ENCODE measurements at places on chromosomes 16 and 17.

DNA sequence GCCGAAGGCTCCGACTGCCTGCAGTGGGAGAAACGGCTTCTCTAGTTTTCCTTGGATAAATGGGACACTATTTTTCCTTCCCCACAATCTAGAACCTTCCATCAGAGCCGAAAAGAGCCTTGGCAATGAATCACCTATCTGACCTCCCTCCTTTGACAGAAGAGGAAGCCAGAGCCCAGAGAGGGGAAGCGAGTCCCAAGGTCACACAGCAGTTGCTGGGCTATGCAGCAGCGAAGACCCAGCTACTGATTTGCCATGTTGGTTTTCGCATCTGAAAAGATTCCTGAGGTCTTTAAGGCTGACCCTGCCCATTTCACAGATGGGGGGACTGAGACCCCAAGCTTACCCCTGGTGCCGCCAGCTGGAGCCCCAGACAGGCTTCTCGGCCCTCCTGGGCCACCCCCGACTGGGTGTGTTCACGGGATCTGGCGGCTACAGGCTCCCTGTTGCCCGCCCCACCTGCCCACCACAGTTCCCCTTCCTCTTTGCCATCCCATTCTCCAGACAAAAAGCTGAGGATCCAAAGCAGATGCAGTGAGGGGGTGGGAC lies 45.9 kb downstream of the RAI1 start:
- no peak for DNase-seq

- no peak for DNase-seq
Measured at GRCh38 chr17:12478311-12478710, 187.4 kb upstream of the MYOCD start.

DNA sequence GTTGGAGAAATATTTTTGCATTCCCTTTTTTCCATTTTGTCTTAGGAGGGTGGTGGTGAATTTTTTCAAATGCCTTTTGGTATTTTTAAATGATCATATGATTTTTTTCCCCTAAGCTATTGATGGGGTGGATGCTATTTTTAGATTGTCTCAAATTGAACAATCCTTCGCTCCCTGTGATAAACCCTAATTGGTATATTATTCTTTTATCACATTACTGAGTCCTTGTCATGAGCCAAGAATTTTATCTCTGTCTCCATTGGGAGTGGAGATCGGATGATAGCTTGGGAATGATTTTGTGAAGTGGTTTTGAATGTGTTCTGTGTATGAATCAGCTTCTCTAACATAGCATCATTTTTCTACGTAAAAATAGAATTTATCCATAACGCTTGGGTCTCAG lies 15.4 kb downstream of the NECAB2 start:
- DNase-seq, result no peak

GRCh38 chr16:49282690-49283375 lies 1.2 kb upstream of the CBLN1 start:
- peak; percentile 31 for DNase-seq

- no peak for DNase-seq
Measured at GRCh38 chr16:89643769-89644300, 13.7 kb downstream of the CHMP1A start.

DNA sequence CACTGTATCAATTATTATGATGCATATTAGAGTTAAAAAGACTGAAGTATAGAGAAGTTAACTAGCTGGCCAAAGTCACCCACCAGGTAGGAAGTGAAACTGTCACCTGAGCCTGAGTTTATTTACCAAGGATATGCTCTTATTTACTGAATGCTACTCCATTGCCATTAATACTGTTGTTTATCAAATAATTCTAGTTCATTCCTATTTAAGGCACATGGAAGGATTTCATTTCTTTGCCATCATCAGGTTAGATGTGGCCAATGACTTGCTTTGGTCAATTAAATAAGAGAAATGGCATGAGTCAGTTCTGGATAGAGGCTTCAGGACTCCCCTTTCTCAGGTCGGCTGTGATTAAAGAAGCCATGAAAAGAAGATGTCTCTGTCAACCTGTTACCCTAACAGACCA lies 169.6 kb downstream of the KCNJ2 start:
- DNase-seq, result no peak

- no peak for DNase-seq
Measured at GRCh38 chr17:56948491-56948890, 12.4 kb downstream of the COIL start.

DNA sequence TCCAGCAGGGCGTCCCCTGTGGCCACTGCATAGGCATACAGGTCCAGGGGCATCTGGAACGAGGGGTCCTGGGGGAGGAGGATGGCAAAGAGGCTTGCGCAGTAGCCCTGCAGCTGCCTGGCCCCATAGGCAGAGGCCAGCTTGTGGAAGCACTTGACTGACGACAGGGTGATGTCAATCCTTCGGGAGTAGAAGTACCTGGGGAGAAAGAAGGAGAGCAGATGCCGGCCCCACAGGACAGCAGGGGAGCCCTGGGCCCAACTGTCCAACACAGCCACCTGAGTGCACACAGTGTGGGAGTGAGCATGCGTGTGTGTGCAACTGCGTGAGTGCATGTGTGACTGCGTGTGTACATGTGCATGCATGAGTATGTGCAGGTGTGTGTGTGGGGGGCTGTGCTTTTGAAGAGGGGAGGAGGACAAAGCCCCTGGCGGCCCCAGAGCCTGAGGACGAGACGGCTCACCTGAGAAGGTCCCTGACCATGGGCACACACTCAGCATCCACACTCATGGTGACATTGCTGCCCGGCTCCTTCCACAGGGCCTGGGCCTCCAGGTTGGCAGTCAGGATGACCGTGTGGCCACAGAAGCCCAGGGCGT lies 7.1 kb downstream of the LGALS3BP start:
- no peak for DNase-seq

- DNase-seq, result no peak
Measured at GRCh38 chr17:8159459-8160223, 3.1 kb downstream of the VAMP2 start.

DNA sequence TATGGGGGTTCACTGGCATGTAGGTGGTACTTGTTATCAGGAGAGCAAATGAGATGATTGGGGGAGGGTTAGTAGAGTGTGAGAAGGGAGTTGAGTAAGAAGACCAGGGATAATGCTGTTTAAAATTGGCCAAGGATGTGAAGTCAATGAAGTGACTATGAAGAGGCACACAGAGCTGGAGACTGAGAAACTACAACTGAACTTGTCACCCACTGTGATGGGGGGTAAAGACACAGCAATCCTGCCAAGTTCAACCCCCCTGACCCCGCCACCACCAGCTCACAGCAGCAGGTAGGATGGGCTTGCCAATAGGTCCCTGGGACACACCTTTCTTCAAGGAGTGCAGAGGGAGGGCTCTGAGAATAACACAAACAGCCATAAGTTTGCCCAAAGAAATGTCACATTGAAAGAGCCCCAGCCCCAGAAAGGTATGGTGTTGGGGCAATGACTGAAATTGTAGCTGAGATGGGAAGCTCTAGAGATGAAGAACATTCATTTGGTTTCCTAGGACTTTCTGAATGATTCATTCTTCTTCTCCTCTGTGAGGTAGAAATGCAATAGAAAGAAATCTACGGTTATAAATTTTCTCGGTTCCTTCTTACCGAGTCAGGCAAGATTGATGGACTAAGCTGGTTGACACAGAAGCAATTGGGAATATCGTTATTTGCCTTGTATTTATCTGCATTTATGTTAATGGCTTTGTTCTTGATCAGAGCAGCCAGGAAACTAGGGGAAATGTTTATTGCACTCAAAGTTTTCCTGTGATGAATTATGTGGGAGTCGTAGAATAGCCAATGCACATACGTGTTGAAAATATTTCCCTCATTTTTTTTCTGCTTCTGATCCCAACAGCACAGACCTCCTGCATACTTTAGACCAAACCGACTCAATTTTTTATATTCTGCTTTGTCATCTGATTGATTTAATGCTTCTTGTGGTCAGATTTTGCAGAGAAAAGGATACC lies 595.2 kb upstream of the CDH11 start:
- DNase-seq, result no peak
